ENCODE measurements at places on chromosomes 6 and 20. TPM values are rescaled to one million over a fixed set of nuclear protein-coding genes. Genes with fewer than 3 reads are reported as not detected.

DNA sequence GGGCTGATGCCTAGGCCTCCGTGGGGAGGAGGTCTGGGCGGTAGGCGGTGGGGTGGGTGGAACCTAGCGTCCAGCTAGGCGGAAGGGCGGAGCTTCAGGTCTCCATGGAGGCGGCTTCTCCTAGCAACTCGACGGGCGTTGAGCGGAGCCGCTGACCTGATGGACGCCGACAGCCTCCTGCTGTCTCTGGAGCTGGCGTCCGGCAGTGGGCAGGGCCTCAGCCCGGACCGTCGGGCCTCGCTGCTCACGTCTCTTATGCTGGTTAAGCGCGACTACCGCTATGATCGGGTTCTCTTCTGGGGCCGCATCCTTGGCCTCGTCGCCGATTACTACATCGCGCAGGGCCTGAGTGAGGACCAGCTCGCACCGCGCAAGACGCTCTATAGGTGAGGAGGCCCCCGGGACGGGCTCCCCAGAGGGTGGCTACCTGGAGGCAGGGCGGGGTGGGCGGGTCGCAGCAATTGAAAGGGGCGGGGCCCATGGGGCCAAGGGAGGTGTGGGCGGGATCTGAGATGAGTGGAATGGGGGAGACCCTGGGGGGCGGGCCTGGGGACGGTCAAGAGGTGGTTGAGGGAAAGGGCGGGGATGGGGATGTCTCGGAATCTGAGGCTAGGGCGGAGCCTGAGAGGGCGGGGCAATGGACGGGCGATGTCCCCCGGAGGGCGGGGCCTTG lies at the start of gene RSPH9:
RSPH9 (plus strand) TSS at position 97 of the 673 bp plus-strand sequence; CDS start at position 160, 63 bp downstream.
- H3K4me1 ChIP-seq, result peaks cover 25% of the 10 kb centered on the region
- peaks cover 18% of the 10 kb centered on the region for H3K36me3 ChIP-seq
- H3K27ac ChIP-seq, result no peak within 1 kb of the TSS
- DNase-seq, result peak; percentile 79
- peaks cover 3% of the 10 kb centered on the region for H3K27me3 ChIP-seq
- peak within 1 kb of the TSS; percentile 87 for H3K4me3 ChIP-seq

DNA sequence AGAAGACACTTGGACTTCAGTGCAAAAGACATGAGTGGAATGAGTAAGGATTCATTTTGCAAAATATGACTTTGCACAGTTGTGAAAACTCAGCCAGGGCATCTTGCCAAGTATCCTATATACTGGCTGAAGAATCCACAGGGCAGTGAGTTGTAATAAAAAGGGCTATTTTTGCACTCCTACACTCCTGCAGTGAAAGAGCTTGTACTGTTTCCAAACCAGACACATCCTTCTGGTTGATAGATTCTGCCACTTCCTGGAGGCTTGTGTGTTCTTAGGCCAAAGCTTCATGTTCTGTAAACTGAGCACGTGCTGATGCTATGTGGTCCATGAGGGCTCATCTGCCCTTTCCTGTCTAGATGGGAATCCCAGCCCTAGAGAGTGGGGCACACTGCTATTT lies 34.9 kb downstream of the GMPR start:
- DNase-seq, result no peak
- H3K36me3 ChIP-seq, result no peaks in the 10 kb centered on the region
- H3K27ac ChIP-seq, result no peak overlapping the region
- no peak overlapping the region for H3K4me3 ChIP-seq

DNA sequence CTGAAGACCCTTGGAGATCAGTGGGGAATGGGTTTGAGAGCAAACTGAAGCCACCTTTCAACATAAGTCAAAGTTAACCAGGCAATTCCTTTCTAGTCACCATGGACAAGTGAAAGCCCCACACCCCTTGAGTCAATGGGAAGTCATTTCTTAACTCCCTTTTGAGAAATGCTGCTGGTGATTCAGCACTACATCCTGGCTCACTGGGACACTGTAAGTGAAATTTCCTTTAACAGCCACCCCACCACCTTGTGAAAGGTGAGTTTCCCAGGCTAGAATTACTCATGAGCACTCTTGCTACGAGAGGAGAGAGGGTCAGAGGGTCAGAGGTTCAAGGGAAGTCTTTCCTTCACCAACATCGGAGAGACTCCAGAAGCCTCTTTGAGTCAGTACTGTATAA lies 93.3 kb upstream of the MARCKS start:
- H3K27ac ChIP-seq, result peak overlapping the region; percentile 55

DNA sequence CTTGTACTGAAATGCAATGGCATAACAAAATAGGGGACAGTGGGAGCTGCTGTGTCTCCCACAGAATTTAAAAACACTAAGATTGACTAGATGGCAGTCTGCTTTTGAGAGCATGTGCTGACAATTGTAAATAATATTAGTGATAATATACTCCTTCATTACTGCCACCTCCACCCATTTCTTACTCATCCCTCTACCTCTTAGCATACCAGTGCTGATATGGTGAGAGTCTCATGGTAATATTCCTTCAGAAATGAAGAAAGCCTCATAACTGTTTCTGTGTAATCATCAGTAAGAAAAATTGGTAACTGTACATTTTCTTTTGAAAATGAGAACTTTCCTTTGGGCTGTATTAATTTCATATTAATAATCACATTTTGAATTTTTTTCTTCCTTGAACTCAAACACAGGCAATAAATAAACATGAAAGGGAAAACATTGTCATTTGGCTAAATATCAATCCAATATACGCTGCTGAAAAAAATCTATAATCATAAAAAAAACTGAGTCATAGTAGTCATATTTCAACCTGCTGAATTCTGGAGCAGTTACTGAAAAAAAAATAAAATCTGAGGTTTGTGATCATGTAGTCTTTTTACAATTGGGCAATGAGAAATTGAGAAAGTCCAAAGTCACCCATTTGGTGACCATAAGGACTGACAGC lies 34.6 kb downstream of the FAM83B start:
- no peaks in the 10 kb centered on the region for H3K4me1 ChIP-seq
- H3K4me3 ChIP-seq, result no peak overlapping the region
- no peaks in the 10 kb centered on the region for H3K27me3 ChIP-seq
- H3K36me3 ChIP-seq, result no peaks in the 10 kb centered on the region
- H3K27ac ChIP-seq, result no peak overlapping the region

DNA sequence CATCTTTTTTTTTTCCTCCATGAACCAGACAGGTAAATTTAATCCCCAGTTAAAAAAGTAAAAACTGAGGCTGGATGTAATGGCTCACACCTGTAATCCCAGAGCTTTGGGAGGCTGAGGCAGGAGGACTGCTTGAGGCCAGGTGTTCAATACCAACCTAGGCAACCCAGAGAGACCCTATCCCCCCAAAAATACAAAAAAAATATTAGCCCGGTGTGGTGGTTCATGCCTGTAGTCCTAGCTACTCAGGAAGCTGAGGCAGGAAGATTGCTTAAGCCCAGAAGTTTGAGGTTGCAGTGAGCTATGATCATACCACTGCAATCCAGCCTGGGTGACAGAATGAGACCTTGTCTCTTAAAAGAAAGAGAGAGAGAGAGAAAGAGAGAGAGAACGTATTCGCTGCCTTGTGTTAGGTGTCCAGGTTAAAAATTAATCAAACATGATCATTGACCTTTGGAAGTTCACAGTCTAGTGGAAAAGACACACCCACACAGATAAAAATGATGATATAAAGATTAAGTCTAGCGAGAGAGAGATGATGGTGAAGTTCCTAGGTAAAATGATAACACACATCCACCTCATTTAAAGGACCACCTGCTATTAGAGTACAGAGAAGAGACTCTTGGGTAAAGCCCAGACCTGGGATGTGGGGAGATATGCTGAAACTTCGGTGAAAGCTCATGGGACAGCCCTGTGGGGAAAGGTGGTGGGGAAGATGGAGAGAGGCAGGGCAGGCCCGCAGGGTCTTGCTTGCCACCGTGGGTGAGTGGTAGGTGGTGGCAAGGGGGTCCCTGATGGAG lies 4.8 kb upstream of the NHSL1 start:
- peak overlapping the region; percentile 20 for H3K4me3 ChIP-seq
- peak overlapping the region; percentile 83 for H3K27ac ChIP-seq
- H3K27me3 ChIP-seq, result no peaks in the 10 kb centered on the region
- H3K36me3 ChIP-seq, result no peaks in the 10 kb centered on the region
- peaks cover 37% of the 10 kb centered on the region for H3K4me1 ChIP-seq

DNA sequence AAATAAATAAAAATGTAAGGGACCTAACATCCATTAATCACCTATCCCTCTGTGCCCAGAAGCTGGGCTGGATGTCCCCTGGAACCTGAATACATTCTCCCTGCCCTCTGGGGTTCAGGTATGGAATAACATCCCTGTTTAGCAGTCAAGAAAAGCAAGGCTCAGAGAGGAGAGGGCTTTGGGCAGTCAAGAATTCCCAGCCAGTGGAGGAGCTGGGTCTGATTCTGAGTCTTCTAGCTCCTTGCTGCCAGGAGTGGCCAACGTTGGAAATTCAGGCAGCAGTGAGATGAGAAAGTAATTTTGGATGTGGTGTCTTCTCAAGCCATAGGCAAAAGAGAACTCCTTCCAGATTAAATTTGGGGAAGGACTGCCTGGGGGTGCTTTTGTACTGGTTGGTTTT lies 42.6 kb upstream of the ZNFX1 start:
- no peak for DNase-seq
- H3K27ac ChIP-seq, result no peak overlapping the region
- peaks cover 11% of the 10 kb centered on the region for H3K4me1 ChIP-seq
- H3K27me3 ChIP-seq, result peaks cover 91% of the 10 kb centered on the region

DNA sequence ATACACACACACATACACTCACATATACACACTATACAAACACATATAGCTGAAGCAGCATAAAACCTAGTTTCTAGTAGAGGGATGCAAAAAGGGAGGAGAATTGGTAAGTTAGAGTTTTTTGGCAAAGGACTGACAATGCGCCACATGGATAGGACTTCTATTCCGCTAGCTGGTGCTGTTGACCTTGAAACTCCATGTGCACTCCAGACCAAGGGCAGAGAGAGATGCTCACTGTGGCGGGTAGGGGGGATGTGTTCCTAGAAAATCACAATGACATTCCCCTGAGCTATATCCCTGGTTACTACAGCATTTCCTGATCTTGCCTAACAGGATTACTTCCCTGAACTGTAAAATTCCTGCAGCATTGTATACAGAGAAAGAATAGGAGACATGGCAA lies 19.2 kb downstream of the MICA start:
- no peak overlapping the region for H3K27ac ChIP-seq
- no peak for DNase-seq
- H3K27me3 ChIP-seq, result peaks cover 54% of the 10 kb centered on the region
- H3K4me1 ChIP-seq, result no peaks in the 10 kb centered on the region
- H3K36me3 ChIP-seq, result no peaks in the 10 kb centered on the region

DNA sequence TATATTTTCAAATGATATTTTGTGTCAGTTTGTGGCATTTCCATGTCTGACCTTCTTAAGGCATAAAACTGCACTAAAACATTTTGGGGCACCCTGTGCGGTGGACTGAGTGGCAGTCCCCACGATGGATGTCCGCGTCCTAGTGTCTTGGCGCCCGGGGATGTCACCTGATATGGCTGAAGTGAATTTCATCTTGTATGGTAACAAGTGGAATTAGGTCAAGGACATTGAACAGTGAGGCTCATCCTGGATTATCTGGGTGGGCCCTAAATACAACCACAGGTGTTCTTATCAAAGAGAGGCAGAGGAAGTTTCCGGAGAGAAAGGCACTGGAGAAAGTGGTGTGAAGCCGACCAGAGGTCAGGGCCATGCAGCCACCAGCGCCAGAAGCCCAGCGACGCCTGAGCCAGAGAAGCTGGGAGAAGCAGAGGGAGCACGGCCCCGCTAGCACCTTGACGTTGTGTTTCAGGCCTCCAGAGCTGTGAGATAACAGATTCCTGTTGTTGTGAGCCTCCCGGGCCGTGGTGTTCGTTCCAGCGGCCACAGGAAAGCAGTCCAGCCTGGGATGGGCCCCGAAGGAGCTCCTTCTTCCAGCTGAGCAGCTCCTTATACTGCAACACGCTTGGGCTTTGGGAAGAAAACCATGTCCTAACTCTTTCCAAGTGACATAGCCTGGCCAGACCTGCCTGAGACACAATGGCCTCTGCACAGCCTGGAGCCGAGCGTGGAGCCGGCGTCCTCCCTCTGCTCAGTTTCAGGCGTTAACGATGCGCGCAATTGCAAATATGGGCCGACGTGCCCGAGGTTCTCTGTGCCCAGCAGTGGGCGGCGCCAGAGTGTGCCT lies 22.5 kb downstream of the THBS2 start:
- no peak overlapping the region for H3K4me3 ChIP-seq
- no peak for DNase-seq
- no peak overlapping the region for H3K27ac ChIP-seq
- H3K36me3 ChIP-seq, result peaks cover 8% of the 10 kb centered on the region
- H3K27me3 ChIP-seq, result no peaks in the 10 kb centered on the region

DNA sequence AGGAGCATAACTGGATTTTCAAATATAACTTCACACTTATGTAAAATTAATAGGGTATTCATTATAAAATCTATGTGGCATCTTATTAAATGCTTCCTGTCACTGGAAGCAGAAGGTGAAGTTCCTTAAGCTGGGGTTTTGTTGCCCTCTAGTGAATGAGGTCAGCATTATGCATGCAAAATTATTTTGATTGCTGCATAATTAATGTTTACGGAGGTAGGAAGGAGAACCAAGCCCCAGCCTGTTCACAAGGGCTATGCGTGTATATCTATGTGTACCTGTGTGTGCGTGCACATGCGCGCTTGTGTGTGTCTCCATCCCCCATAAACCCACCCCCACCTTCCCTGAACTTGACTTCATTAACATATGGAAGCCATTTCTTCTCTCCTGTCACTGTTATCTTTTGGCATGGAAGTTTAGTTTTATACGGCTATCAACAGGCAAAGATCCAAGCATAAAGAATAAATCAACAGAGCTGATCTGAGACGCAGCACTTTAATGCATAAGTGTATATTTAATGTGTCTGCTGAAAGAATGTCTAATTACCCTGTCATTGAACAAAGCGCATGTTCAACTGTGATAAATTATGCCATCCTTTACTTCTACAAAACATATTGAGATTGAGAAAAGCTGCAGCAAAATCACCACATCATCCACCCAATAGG lies 90.2 kb upstream of the CDH4 start:
- no peaks in the 10 kb centered on the region for H3K36me3 ChIP-seq
- H3K4me3 ChIP-seq, result no peak overlapping the region
- H3K27me3 ChIP-seq, result peaks cover 16% of the 10 kb centered on the region

DNA sequence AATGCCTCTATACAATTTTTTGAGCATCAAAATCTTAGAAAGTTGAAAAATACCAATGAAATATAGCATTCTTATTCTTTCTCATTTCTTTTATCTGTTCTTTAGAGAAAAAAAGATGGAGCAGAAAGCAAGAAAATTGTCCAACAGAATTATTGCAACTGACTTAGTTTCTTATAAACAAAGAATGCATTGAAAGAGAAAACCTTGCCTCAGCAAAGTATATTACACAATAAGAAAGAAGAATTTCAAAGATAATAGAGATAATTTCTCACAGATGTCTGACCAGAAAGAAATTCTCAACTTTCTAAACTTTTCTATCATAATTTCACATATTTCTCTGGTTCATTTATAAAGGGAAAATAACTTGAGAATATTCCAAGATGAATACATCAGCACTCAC lies 47.0 kb upstream of the PRND start:
- H3K27me3 ChIP-seq, result peaks cover 23% of the 10 kb centered on the region
- peaks cover 4% of the 10 kb centered on the region for H3K4me1 ChIP-seq
- H3K4me3 ChIP-seq, result no peak overlapping the region
- H3K27ac ChIP-seq, result no peak overlapping the region

The AK9 gene
- 8.1 TPM for total RNA-seq

The PLAGL1 gene
- 42.7 TPM for total RNA-seq

The HDGFL1 gene
- total RNA-seq, result not detected

The SLC26A8 gene
- total RNA-seq, result not detected

The HEY2 gene
- 11.3 TPM for total RNA-seq

The PRICKLE4 gene
- total RNA-seq, result 2.1 TPM

The CFAP61 gene
- 0.52 TPM for total RNA-seq

The CLVS2 gene
- total RNA-seq, result 0.62 TPM

Data from type B pancreatic cell (in vitro differentiated cells).